ENCODE measurements at places on chromosomes 4 and X. TPM values are rescaled to one million over a fixed set of nuclear protein-coding genes. Genes with fewer than 3 reads are reported as not detected.

DNA sequence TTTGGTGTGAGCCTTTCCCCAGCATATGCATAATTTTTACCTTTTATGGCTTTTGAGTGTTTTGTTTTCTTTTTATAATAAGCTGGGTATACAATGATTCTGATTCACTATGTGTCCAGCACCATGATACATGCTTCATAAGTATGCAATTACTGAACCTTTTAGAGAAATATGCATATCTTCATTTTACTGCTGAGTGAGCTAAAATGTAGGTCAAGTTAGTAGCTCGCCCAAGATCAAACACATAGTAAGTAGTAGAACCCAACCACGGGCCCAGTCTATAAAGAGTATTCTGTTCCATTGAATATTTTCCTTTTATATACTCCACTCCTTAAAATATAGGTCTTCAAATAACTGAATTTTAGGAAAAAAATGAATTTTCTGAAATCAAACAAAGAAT is 362.4 kb upstream of the HTR2C start:
- no peaks in the 10 kb centered on the region for H3K4me1 ChIP-seq
- no peak overlapping the region for H3K4me3 ChIP-seq
- no peak for DNase-seq
- no peaks in the 10 kb centered on the region for H3K27me3 ChIP-seq
- no peak overlapping the region for H3K27ac ChIP-seq
- H3K36me3 ChIP-seq: no peaks in the 10 kb centered on the region

DNA sequence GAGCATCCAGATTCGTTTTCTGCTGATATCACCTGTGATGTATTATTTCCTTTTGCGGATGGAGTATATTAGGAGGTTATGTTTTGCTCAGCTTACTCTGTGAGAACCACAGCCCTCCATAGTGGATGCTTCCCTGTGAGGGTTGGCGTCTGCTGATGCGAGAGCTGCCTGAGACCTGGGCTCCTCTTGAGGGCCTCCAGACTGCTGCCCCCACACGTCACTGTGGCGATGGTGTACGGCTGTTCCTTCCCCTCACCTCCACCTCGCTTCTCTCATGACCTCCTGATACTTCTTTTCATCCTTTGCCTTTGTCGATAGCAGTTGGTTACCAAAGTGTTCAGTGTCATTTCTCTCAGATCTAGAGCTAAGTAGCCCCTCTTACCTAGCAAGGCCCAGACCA is 71.7 kb downstream of the TNIP2 start:
- H3K4me1 ChIP-seq: peaks cover 11% of the 10 kb centered on the region
- H3K27me3 ChIP-seq: no peaks in the 10 kb centered on the region
- no peak for DNase-seq

DNA sequence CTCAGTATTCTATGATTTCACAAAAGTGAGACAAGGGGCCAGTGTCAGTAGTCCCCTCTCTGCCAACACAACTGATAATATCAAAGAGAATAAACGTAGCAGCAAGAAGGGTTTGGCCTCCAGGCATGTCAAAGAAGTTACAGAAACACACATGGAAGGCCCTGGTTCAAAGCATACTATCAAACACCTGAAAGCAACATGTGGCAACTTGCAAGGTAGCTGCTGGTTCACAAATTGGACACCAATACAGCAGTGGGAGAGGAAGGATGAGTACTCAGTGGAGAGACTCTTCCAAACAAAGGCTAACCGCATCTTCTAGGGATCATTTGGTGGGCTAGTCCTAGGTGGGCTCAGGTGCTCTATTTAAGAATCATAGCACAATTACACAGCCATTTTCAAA is 74.9 kb upstream of the MAOA start:
- no peak overlapping the region for H3K27ac ChIP-seq
- DNase-seq: no peak
- H3K27me3 ChIP-seq: peaks cover 8% of the 10 kb centered on the region

GRCh38 chr4:31417040-31417439 is 696.9 kb downstream of the PCDH7 start:
- no peak overlapping the region for H3K27ac ChIP-seq
- no peaks in the 10 kb centered on the region for H3K4me1 ChIP-seq
- no peak for DNase-seq
- H3K36me3 ChIP-seq: no peaks in the 10 kb centered on the region
- H3K27me3 ChIP-seq: no peaks in the 10 kb centered on the region

BMPR1B gene
- not detected for total RNA-seq

UCHL1 gene
- 1.7 TPM for total RNA-seq

TLL1 gene
- not detected for total RNA-seq
